ENCODE measurements at places on chromosomes 5 and 9.
A peak's percentile ranks its signal among the peaks of the same experiment; 100 is the strongest.

GRCh38 chr5:2387634-2388325, 363.7 kb downstream of the IRX2 start:
- no peaks in the 10 kb centered on the region for H3K27me3 ChIP-seq
- no peak overlapping the region for H3K27ac ChIP-seq

DNA sequence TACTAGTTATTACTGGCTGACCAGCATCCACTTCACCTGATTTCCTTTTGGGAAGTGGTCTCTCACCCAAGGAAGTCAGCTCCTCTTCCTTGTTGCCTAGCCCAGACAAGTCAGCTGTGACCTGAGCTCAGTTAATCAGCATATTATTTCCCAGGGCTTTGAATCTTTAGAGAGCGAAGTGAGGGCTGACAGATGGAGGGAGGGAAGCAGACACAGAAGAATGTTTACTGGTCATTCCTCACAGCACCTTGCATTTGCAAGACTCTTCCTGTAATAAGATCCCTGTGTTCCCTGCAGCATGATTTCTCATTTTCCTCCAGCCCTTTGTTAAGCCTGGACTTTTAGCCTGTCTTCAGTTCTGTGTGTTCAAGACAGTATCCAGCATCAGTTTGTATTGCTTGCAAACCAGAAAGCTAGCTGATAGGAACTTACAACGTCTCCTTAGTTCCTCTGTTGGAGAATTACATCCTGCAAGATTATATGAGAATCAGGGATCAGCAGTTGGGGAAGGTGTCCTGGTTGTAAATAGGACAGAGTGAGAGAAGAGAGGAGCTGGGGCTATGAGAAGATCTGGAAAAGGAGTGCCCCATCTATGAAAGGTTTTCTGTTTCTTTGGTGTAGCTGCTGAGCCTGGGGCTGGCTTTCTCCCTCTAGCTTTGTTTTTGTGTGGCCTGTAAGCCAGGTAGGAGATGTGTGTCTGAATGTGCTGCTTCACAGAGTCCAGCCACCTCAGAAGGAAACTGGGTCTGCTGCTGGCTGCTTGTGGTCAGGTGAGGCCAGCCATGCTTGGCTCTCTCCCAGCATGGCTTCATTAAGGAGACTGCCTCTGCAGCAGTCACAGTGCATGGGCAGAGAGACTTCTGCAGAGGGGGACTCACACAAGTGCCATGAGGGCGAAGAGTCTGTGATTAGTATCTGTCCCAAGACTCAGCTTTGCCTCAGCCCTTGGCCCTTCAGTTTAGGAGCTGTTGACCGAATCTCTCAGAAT, 50.3 kb downstream of the MAN2A1 start:
- H3K27me3 ChIP-seq = no peaks in the 10 kb centered on the region
- no peak overlapping the region for H3K4me3 ChIP-seq
- DNase-seq = no peak
- H3K4me1 ChIP-seq = peaks cover 28% of the 10 kb centered on the region
- no peaks in the 10 kb centered on the region for H3K36me3 ChIP-seq

DNA sequence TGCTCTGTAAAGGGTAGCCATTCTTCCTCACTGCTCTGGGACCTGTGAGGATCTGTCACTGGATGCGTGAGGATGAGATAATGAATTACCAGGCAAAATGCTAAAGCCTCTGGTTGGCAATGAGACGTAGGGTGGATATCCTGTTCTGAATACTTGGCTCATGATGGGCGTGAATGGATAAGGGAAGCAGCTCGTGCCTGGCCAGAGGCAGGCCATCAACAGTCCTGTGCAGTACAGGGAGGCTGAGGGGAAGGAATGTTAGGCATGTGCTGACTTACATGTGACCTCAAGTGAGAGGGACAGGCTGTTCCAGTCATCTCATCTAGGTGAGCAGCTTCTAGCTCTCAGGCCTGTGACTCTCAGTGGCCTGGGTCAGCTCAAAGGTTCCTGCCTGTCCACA, 172.8 kb downstream of the CARTPT start:
- peak overlapping the region; percentile 80 for H3K27ac ChIP-seq
- peaks cover 37% of the 10 kb centered on the region for H3K4me1 ChIP-seq
- DNase-seq = peak; percentile 87

GRCh38 chr9:121910491-121911040, 182.5 kb downstream of the TTLL11 start:
- H3K36me3 ChIP-seq = no peaks in the 10 kb centered on the region
- no peak overlapping the region for H3K27ac ChIP-seq
- no peaks in the 10 kb centered on the region for H3K4me1 ChIP-seq

- peaks cover 33% of the 10 kb centered on the region for H3K4me1 ChIP-seq
- no peaks in the 10 kb centered on the region for H3K36me3 ChIP-seq
- no peak overlapping the region for H3K4me3 ChIP-seq
- peak overlapping the region; percentile 81 for H3K27ac ChIP-seq
- no peaks in the 10 kb centered on the region for H3K27me3 ChIP-seq
- no peak for DNase-seq
These were observed 58.8 kb upstream of the GGTA1 start for GRCh38 chr9:121558473-121558872.

DNA sequence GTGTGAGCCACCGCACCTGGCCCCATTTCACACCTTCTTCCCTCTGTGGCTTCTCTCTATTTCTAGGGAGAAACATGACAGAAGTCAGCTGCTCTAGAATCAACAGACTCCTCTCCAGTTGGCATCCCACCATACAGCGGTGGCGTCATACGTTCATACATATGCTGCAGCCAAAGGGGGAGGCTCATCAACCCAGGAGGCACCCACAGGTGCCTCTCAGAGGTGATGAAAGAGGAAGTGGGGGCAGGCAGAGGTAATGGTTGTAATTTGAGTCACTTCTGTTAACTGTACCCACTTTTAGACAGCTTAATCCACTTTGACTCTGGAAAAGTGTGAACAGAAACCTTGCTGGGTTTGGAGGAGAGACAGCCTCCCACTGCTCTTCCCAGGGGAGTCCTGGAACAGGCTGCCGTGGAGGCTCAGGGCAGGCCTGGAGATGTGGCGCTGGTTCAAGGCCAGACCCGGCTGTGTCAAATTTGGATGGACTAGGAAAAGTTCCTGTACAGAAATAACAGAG, 47.3 kb upstream of the SUB1 start:
- no peak overlapping the region for H3K27ac ChIP-seq
- no peaks in the 10 kb centered on the region for H3K36me3 ChIP-seq
- no peaks in the 10 kb centered on the region for H3K27me3 ChIP-seq
- H3K4me3 ChIP-seq = no peak overlapping the region
- H3K4me1 ChIP-seq = no peaks in the 10 kb centered on the region
- no peak for DNase-seq

GRCh38 chr5:68673823-68674180, 420.0 kb upstream of the SLC30A5 start:
- no peaks in the 10 kb centered on the region for H3K4me1 ChIP-seq
- no peaks in the 10 kb centered on the region for H3K36me3 ChIP-seq
- no peaks in the 10 kb centered on the region for H3K27me3 ChIP-seq
- no peak overlapping the region for H3K27ac ChIP-seq
- no peak for DNase-seq

Measured in esophagus muscularis mucosa (tissue), 4 donors.